Ascending aorta (tissue), 2 donors: ENCODE measurements at places on chromosomes 6 and 20.
A peak's percentile ranks its signal among the peaks of the same experiment; 100 is the strongest.

DNA sequence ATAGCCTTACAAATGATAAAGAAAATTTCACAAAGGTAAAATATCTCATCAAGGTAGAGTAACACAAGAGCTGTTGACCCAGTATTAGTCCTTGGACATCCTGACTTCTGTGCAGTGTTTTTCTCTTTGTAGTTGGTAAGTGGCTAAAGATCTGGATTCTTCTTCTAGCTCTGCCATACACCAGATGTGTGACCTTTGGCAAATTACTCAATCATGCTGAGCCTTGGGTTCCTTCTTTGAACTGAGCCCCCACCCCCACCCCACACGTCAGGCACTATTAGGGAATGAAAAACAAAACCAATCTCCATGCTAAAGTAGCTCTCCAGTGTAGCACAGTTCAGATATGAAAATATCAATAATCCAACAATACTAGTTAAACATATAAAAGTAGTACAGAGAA, 15.1 kb upstream of the TRIM39 start:
- no peak for DNase-seq

GRCh38 chr6:42423244-42423643, 28.5 kb downstream of the TRERF1 start:
- peak; percentile 11 for DNase-seq

DNA sequence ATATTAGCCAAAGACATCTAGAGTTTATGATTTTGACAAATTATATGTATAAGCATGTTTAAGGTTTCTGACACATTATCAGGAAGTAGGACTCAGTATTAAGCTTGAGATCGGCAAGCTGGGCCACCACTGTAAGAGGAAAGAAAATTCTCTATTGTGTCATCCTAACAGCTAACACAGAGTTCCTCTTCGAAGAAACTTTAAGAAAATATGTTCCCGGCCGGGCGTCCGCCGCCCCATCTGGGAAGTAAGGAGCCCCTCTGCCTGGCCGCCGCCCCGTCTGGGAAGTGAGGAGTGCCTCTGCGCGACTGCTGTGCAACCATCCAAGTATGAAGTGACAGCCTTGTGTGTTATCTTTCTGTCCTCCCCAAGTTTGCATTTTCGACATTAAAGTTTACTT, 23.0 kb downstream of the USP49 start:
- no peak for DNase-seq

- DNase-seq: no peak
Observed at GRCh38 chr6:39040080-39040673, 8.4 kb upstream of the GLP1R start.

- DNase-seq: no peak
Observed at GRCh38 chr20:57543754-57544153, 17.2 kb upstream of the PCK1 start.

DNA sequence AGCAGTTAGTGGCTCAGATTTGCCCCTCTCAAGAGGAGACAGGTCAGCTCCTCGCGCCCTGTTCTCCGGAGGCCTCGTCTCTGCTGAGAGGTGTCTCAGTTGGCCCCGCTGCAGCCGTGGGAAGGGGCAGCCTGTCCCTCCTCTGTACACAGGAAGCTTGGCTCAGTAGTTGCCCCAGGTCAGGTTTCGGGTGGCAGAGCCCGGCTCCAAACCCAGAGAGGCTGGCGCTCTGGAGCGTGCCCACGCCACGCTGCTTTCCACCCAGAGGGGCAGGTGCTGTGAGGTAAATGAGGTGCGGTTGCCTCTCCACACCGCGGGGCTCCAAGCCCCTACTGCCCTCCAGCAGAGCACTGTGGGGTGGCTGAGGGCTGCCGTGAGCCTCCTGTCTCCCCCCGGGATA, 16.0 kb downstream of the DYNLT1 start:
- DNase-seq: no peak

- DNase-seq: no peak
Observed at GRCh38 chr6:47162793-47163192, 120.7 kb upstream of the ADGRF1 start.

DNA sequence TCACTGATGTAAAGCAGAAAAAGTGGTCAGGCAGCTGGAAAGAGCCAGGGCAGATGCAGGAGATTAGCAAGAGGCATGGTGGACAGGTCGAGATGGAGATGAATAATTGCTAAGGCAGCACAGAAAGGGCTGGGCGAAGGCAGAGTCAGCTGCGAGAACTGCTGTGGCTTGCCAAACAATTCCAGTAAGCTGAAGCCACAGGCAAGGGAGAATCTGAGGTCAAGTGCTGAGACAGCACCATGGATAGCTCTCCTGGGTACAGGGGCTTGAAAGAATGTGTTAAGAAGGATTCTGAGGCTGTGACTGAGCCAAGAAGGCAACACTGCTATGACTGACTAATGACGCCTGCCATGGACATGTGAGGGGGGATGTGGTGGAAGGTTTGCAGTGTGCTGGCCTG, 220.8 kb upstream of the FOXA2 start:
- DNase-seq: peak; percentile 66

- no peak for DNase-seq
Observed at GRCh38 chr6:118298476-118299427, 249.3 kb upstream of the PLN start.

GRCh38 chr6:3013901-3014674, 14.4 kb downstream of the NQO2 start:
- no peak for DNase-seq

- no peak for DNase-seq
Observed at GRCh38 chr6:145829950-145830349, 15.4 kb upstream of the FBXO30 start.

- no peak for DNase-seq
Observed at GRCh38 chr6:74604279-74604678, 601.6 kb downstream of the COL12A1 start.

DNA sequence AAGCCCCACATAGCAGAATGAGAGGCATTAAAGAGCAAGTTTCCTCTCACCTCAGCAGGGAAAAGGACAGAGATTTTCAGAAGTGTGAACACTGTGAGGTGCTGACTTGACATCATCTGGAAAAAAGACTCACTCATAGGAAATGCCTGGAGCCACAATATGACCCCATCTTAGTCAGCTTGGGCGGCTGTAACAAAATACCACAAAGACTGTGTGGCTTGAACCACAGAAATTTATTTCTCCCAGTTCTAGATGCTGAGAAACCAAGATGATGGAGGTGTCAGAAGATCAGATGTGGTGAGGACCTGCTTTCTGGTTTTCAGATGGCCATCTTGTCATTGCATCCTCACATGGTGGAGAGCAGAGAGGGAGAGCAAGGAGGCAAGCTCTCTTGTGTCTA, 253.1 kb downstream of the ADGB start:
- DNase-seq: no peak

GRCh38 chr6:131917318-131917717, 33.9 kb downstream of the CCN2 start:
- no peak for DNase-seq

- DNase-seq: no peak
Observed at GRCh38 chr6:148479497-148479896, 136.9 kb downstream of the SASH1 start.

DNA sequence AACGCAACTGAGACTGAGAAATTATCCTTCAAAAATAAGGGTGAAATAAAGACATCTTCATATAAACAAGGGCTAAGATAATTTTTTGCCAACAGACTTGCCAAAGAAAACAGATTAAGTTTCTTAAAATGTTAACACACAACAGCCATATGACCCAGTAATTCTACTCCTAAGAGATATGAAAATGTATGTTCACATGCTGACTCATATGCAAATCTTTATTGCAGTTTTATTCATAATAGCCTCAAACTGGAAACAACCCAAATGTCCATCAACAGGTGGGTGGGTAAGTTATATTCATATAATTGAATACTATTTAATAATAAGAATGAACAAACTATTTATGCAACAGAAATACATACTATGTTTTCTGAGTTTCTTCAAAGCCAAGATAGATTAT, 140.1 kb downstream of the REV3L start:
- no peak for DNase-seq

- DNase-seq: no peak
Observed at GRCh38 chr6:102389994-102390393, 996.5 kb downstream of the GRIK2 start.

- DNase-seq: no peak
Observed at GRCh38 chr20:43662943-43663655, 3.8 kb upstream of the MYBL2 start.

- no peak for DNase-seq
Observed at GRCh38 chr6:163412341-163412740, 2.2 kb upstream of the QKI start.

- no peak for DNase-seq
Observed at GRCh38 chr6:155493026-155493693, 37.5 kb upstream of the NOX3 start.

DNA sequence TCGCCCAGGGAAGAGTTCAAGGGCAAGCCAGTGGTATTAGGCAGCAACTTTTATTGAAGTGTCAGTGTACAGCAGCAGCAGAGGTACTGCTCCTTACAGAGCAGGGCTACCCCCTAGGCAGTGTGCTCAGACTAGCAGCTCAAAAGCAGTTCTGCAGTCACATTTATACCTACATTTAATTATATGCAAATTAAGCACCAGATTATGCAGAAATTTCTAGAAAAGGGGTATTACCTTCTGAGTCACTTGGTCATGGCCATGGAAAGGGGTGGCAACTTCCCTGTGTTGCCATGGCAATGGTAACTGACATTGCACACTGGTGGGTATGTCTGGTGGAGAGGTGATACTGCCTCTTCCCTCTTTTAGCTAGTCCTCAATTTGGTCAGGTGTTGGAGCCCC, 2.1 kb upstream of the ZKSCAN4 start:
- DNase-seq: no peak

DNA sequence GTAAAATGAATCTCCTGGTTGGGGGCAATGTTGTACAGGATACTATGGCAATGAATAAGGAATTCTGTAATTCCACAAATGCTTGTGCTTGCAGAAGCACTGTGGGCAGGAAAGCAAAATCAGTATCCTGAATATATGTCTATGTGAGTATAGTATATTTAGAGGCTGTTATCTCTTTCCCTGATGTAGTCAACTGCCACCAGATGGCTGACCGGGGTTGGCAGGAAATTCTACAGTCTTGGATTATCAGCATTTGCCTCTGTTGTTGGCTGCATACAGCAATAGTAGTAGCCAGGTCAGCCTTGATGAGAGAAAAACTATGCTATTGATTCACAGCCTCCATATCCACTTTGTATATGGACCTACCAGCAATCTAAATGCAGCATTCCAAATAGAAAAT, 425.1 kb upstream of the JAG1 start:
- DNase-seq: no peak

GRCh38 chr6:9614778-9615177, 800.1 kb downstream of the TFAP2A start:
- DNase-seq: no peak

DNA sequence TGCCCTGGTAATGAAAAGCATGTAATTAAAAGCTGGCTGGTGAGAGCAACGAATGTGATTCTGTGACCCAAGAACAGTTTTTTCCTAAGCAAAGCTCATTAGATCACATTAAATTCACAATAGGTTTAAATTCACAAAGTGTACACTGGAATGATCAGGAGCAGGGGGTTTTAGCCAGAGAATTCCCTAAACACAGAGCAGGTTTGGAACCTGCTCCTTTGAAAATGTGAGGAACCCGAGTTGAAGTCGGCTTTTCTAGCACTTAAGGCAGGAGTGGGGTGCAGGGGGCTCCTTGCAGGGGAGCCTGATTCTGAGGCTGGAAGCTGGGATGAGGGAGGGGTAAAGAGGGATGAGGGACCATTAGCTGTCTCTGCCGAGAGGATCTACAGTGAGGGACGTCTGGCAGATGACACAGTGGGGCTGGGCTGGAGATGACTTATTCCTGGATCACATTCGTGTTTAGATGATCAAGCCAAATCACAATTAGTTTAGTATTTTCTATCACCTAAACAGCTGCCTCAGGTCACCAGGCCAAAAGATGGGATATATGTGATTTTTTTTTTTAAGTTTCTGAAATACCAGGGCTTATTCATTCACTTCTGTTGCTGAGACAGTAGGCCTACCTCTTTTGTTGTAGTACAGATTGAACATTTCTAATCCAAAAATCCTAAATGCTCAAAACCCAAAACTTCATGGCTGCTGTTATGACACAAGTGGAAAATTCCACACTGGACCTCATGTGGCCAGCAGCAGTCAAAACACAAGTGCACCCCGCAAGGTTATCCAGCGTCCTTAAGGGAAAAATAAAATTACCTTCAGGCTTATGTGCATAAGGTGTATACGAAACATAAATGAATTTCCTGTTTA, 93.1 kb upstream of the HIVEP1 start:
- no peak for DNase-seq

DNA sequence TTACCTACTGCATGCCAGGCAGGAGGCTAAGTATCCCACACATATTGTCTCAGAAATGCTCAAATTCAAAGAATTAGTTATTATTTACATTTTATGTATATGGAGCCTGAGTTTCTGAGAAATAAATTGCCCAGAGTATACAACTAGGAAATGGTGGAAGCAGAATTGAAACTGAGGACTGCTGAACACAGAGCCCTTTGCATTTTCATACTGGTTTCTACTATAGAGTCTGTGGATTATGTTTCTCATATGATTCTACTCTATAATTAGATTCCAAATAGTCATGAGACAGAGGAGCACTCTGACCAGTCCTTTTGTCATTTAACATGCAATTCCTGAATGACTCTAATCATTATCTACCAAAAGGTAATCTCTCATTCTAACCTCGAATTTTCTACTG, 254.3 kb downstream of the LMBRD1 start:
- no peak for DNase-seq
